Activated T-helper 2 cell treated with anti-CD3 and anti-CD28 coated beads, Interferon-gamma antibody, Interleukin-2, Interleukin-4, amounts not matched to agents 10 μg/mL and 5 μg/mL and 100 μg/mL, durations not matched to agents 14 hours and 24 hours and 36 hours (primary cell): ENCODE measurements at places on chromosomes 1 and 21. TPM values are rescaled to one million over a fixed set of nuclear protein-coding genes. Genes with fewer than 3 reads are reported as not detected.

Gene SPRR1B
- total RNA-seq = not detected in 2 replicates

Gene PRAMEF33
- total RNA-seq = not detected in 2 replicates

DNA sequence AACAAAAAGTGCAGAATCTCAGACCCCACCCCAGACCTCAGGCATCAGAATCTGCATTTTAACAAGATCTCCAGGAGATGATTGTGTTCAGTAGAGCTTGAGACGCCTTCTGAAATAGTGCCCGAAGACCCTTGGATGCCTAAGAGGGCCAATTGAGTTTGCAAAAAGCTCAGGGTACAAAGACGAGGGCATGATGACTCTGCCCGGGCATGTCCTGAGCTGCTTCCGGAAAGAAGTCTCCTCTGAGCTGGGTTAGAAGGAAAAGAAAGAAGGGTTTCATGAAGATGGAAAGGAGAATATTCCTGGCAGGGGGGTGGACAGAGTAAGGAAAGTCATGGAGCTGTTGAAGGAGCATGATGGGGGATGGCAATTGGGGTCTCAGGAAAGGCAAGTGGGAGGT lies 246.1 kb upstream of the TMEM51 start:
- DNase-seq = no peak

Gene HIVEP3
- 33.7 and 34.2 TPM in 2 replicates for total RNA-seq

DNA sequence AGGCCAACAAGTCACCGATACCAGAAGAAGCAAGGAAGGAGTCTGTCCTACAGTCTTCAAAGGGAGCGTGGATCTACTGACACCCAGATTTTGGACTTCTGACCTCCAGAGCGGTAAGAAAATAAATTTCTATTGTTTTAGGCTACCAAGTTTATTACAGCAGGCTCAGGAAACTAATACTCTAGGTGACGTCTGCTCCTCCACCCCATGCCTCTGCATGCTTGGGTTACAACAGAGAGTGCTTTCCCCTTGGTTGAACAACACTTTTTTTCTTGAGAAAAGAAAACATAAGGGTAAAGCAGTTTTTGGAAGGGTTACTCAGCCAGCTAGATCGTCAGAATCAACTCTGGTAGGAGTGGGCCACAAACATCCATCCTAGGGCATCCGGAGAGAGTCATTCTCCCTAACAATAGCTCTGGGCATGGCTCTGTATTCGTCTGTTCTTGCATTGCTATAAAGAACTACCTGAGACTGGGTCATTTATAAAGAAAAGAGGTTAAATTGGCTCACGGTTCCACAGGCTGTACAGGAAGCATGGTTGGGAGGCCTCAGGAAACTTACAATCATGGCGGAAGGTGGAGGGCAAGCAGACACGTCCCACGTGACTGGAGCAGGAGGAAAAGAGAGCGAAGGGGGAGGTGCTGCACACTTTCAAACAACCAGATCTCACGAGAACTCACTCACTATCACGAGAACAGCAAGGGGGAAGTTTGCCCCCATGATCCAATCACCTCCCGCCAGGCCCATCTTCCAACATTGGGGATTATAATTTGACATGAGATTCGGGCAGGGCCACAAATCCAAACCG lies 22.2 kb upstream of the DNAJC11 start:
- no peak for DNase-seq

- no peak for DNase-seq
These were observed 55.6 kb downstream of the CLSTN1 start for GRCh38 chr1:9767964-9768668.

GRCh38 chr1:213531369-213532310 lies 456.1 kb upstream of the PROX1 start:
- no peak for DNase-seq

Gene CENPF
- 77.1 and 85.9 TPM in 2 replicates for total RNA-seq

GRCh38 chr1:26418865-26419349 lies 8.3 kb downstream of the LIN28A start:
- DNase-seq = no peak

DNA sequence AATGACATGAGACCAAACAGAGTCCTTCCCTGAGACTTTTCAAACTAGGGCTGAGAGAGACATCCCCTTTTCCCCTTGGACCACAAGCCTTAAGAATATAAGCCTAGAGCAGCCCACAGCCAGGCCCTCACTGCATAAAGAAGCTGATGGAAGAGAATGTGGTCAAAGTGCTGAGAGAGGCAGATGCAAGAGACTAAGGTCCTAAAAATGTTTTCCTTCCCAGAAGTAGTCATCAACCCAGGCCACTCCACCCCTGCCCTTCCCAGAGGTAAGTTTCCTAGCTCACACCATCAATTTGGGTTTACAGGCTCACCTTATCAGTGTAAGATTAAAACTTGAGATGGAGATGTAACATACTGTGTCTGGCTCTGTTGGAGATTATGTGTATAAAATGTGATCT lies 58.2 kb downstream of the BCAR3 start:
- no peak for DNase-seq

DNA sequence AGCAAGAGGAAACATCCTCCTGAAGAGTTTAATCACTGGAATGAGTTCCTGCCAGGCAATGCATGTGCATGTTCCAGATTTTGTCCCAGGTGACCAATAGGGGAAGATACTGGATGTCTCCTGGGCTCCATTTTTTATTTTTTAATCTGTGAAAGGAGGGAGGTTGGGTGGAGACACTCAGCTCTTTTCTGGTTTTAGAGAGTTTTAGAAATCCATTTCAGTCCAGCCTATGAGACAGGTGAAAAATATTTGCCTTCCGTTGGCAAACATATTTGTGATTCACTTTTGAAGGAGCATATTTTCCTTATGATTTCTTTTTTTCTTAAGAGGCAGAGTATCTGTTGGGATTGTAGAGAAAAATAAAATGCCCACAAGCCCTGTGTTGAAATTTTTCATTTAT lies 70.7 kb downstream of the ABCA4 start:
- DNase-seq = no peak

GRCh38 chr21:33760641-33761440 lies 118.5 kb downstream of the ITSN1 start:
- DNase-seq = no peak

GRCh38 chr21:16578912-16579311 lies 849.1 kb downstream of the USP25 start:
- DNase-seq = no peak

- no peak for DNase-seq
These were observed 140.5 kb downstream of the NTPCR start for GRCh38 chr1:233090746-233091494.

GRCh38 chr1:111775966-111776365 lies 20.3 kb downstream of the DDX20 start:
- DNase-seq = no peak

DNA sequence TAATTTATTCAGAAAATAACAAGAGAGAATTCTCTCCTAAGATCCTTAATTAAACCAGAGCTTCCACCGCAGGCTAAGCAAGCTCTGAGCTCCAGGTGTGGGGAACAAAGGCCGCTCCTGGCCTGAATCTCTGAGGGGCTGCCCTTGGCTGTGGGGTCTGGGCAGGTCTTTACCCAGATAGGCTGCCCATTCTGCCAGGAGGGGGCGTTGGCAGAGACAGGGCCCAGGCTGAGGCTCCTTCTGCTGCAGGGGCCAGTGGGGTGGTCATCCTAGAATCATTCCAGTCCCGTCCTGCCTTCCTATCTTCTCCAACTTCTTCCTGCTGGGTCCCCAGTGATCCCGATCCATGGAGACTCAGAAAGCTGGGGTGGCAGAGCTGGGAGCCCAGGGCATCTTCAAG lies 82.9 kb upstream of the POU3F1 start:
- DNase-seq = no peak

DNA sequence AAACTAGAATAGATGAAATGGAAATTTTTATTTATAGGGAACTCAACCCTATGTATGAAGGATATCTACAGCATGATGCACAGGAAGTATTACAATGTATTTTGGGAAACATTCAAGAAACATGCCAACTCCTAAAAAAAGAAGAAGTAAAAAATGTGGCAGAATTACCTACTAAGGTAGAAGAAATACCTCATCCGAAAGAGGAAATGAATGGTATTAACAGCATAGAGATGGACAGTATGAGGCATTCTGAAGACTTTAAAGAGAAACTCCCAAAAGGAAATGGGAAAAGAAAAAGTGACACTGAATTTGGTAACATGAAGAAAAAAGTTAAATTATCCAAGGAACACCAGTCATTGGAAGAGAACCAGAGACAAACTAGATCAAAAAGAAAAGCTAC lies 7.9 kb downstream of the USP1 start:
- no peak for DNase-seq

Gene CD52
- total RNA-seq = 237 and 243 TPM in 2 replicates

Gene PRELP
- not detected in 2 replicates for total RNA-seq

- no peak for DNase-seq
These were observed 141.7 kb upstream of the NRIP1 start for GRCh38 chr21:15206514-15206913.

GRCh38 chr1:78006521-78006920 lies 1.8 kb downstream of the DNAJB4 start:
- no peak for DNase-seq

DNA sequence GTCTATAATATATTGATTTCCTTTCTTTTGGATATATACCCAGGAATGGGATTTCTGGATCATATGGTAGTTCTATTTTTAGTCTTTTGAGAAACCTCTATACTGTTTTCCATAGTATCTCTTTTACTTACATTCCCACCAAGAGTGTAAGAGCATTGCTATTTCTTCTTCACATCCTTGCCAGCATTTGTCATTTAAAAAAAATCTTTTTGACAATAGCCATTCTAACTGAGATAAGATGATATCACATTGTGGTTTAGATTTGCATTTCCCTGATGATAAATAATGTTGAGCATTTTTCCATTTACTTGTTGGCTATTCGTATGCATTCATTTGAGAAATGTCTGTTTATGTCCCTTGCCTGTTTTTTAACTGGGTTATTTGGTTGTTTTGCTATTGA lies 467.4 kb downstream of the COL11A1 start:
- DNase-seq = no peak

Gene LMX1A
- total RNA-seq = not detected in 2 replicates

- no peak for DNase-seq
These were observed 20.6 kb upstream of the BACE2 start for GRCh38 chr21:41147096-41147978.

DNA sequence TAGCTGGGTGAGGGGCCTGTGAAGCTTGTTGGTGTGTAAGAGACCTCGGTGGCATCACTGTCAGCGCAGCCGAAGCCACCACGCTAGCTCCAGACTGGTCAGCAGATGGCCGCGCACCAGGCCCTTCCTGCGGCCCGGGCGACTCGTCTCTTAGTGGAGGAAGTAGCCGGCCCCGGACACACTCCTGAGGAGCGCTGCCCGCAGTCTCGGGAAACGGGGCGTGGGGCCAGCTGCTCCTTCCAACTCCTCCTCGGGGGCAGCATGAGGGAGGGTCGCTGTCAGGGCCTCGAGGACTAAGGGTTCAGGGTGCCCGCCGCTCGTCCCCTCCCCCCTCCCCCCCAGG lies 20.4 kb downstream of the H3-3A start:
- no peak for DNase-seq

Gene CFAP298
- 44.5 and 48.6 TPM in 2 replicates for total RNA-seq

- no peak for DNase-seq
These were observed 212.3 kb upstream of the GREM2 start for GRCh38 chr1:240824238-240824637.

DNA sequence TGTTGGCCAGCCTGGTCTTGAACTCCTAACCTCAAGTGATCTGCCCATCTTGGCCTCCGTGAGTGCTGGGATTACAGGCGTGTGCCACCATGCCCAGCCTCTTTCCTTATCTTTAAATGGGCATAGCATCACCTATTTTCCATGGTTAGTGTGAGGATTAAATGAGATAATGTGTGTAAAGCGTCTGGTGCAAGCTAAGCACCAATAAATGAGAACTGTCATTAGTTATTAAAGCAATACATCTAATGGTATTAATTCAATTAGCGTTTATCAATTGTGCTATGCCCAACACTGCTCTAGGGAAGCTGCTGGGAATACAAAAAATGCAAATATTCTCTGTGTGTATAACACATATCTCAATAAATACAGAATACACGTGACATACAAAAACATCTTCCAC lies 10.0 kb downstream of the EXOC8 start:
- DNase-seq = no peak

GRCh38 chr21:34844013-34844923 lies 175.5 kb downstream of the CLIC6 start:
- no peak for DNase-seq

DNA sequence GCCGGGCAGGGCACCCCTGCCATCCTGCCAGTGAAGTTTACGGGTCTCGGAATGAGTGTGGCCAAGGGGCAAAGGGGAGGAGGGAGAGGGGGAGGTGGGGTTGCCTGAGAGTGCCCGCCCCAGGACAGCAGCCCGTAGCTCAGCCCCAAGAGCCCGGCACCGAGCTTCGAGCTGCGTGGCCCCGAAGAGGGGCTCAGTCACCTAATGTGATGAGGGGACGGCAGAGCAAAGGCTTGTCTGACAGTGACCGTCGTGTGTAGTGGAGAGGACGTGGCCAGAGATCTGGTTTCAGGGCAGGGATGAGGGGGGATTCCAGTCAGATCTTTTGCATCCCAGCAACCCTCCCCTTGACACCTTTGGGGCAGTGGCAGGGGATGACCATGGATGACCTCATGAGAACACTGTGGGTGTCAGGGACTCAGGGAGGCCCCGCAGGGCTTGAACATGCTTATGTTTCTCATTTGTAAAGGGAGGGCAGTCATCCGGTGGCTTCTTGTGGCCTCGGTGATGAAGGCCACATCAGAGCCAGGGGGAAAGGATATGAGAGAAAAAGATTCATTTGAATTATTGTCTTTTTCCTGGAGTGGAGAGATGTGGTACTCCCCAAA lies 1.1 kb upstream of the TRPM2 start:
- DNase-seq = no peak

DNA sequence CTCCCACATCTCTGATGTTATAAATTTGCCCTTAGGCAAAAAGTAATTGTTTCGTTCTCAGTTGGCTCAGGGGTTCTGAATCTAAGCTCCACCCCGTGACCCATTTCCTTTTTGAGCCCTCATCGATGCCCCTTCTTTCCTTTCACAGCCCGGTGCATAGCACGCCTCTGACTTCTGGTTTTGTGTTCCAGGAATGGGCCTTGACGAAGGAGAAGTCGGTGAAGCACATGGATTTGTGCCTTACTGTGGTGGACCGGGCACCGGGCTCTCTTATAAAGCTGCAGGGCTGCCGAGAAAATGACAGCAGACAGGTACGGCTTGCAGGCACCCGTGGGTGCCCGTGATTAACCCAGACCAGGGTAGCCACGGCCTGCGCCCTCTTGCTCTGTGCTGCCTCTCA lies 151.9 kb downstream of the PGBD5 start:
- DNase-seq = no peak

DNA sequence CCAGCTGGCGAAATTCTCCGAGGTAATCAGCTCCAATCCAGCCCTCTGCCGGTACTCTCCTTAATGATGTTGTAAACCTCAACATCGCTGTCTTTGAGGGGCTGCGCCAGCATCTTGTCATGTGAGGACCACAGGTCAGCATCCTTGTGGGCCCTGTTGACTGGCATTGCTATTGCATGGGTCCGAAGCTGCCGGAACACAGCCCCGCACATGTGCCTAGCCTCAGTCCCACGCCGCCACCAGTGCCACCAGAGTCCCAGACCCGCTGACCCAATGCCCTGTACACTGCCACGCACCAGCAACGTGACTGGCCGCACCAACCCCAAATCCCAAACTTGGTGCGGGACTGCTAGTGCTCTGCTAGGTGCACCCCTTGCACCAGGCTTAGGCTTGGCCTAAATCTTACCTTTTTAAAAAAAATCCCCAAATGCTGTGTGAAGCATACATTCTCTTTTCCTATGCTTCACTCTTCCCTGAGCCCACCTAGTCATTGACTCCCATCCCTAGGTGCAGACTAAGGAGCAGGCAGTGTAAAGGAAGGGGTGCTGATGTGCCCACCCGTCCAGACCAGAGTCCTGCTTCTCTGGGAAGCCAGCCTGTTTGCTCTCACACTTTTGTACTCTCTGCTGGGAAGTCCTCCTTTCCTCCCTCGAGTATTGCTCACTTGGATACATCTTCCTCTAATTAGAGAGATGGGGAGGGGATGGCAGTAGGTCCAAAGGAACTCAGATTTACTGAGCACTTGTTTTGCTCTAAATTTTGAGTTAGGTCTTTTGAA lies 81.9 kb upstream of the ARTN start:
- DNase-seq = no peak
